Hepatic stellate cell (primary cell): ENCODE measurements at places on chromosomes 12 and 14.
A peak's percentile ranks its signal among the peaks of the same experiment; 100 is the strongest.

GRCh38 chr14:31763041-31763440, 201.8 kb downstream of the NUBPL start:
- DNase-seq = no peak

DNA sequence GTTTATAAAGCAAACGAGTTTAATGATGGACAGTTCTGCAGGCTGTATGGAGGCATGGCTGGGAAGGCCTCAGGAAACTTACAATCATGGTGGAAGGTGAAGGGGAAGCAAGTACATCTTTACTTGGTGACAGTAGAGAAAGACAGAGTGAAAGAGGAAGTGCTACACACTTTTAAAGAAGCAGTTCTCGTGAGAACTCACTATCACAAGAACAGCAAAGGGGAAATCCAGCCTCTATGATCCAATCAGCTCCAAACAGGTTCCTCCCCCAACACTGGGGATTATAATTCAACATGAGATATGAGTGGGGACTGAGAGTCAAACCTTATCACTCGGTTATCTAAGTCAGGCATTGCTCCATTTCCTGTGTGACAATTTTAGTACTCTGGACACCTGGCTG, 189.9 kb upstream of the CNTN1 start:
- DNase-seq = no peak

DNA sequence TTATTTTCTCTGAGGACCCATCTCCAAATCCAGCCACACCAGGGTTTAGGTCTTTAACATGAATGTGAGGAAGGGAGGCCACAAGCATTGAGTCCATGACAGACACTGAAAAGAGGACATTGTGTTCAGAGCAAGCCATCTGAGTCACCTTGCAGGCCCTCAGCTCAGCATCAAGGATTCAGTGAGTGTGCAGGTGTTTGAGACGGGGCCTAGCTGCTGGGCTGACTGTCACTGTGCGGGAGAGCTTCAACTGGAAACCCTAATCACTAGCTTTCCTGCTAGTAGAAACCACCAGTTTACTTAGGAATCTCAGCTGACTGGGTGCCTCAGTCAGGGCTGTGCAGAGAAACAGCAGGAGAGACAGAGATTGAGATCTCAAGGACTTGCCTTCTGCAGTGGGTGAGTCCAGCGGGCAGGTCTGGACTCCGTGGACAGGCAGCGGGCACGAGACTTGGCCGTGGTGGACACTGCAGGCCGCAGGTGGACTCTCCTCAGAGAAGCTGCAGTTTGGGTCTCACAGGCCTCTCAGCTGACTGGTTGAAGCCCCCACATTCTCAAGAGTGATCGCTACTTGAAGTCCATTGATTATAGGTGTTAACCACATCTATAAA, 86.1 kb upstream of the DYNC1H1 start:
- no peak for DNase-seq

DNA sequence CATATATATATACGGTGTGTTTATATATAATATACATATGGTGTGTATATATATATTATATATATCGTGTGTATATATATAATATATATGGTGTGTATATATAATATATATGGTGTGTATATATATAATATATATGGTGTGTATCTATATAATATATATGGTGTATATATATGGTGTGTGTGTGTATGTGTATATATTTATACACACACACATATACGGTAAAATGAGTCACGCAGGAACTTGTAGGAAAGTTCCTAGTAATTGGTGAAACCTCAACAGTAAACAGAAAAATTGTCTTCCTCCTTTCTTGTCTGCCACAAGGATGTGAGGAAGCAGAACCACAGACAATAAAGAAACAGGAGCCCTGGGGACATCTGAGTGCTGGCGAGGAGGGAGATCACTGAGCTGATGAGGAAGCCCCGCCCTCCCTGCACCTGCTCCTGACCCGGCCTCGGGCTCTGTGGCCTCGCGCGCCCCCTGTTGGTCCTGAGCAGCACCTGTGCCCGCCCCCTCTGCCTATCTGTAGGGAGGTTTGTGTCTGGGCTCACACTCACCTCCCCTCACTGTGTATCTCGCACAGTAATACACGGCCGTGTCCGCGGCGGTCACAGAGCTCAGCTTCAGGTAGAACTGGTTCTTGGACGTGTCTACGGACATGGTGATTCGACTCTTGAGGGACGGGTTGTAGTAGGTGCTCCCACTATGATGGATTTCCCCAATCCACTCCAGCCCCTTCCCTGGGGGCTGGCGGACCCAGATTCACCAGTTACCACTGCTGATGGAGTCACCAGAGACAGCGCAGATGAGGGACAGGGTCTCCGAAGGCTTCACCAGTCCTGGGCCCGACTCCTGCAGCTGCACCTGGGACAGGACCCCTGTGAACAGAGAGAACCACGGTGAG, 1079.4 kb downstream of the TMEM121 start:
- no peak for DNase-seq

DNA sequence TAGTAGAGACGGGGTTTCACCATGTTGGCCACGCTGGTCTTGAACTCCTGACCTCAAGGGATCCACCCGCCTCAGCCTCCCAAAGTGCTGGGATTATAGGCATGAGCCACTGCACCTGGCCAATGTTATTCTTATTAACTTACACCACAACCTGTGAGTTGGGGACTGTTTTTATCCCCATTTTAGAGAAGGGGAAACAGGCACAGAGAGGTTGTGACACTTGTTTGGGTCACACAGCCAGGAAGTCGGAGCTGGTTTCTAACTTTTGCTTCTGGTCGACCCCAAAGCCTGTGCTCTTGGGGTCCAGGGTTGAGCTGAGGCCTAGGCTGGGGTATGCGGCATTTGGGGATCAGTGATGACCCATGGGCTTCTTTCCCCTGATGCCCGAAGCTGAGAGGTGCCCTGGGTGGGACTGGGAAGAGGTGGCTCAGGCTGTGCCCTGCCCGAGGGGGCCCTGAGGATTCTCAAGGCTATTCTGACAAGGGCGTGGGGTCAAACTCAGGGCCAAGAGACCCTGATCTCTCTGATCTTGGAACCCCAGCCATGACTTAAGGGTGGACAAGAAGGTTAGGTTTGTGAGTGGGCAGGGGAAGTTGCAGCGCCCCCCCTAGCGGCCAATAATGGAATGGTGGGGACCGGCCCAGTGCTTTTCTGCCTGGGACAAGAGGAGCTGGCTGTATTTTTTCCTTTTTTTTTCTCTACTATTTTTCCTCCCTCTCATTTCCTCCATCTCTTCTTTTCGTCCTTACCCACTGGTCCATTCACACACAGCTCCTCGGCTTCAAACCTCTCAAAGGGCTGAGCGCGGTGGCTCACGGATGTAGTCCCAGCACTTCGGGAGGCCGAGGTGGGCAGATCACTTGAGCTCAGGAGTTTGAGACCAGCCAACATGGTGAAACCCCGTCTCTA, 3.0 kb downstream of the SDSL start:
- DNase-seq = peak; percentile 73

GRCh38 chr14:68841016-68841809, 48.3 kb upstream of the ZFP36L1 start:
- no peak for DNase-seq

GRCh38 chr14:102317564-102318248, 1.8 kb upstream of the ZNF839 start:
- no peak for DNase-seq

DNA sequence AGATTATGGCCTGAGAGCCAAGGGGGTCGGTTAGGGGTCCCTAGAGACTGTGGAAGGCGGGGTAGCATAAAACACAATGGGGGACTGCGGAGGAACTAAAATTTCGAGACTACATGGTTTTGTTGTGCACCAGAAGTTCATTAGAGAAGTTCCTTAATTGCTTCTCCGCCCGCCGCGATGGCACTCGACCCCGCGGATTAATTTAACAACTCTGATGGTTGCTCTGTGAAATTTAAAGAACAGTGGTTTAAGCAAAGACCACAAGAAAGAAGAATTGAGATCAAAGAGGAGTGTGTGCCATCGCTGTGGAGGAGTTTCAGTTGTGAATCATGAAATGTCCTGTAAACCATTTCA, 1.4 kb upstream of the CCDC88C start:
- DNase-seq = peak; percentile 0

DNA sequence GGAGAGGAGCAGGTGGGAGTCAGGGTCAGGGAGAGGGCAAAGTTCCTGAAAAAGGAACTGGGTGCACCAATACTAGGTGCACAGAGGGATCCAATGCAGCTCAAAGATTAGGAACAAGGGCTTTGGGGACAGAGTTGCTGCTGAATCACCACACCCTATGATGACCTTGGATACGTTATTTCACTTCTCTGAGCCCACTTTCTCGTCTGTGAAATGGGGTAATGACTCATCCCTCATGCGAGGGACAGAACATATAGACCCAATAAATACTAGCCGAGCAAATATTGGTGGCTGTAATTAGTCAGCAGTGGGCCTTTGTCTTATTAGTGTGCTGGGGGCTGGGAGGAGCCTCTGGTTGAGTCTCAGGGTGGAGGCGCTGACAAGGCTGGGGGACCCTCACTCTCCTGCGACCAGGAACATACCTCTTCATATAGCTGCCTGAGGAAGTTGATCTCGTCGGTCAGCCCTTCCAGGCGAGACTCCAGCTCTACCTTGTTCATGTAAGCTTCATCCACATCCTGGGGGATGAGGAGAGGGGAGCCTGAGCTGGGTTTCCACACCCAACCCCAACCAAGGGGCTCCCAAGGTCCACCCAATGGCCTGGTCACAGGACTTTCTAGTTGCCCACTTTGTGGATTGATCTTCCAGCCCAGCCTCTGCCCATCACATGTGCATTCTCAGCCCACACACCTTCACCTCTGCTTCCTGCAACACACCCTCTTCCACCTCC, 4.5 kb downstream of the KRT8 start:
- no peak for DNase-seq

DNA sequence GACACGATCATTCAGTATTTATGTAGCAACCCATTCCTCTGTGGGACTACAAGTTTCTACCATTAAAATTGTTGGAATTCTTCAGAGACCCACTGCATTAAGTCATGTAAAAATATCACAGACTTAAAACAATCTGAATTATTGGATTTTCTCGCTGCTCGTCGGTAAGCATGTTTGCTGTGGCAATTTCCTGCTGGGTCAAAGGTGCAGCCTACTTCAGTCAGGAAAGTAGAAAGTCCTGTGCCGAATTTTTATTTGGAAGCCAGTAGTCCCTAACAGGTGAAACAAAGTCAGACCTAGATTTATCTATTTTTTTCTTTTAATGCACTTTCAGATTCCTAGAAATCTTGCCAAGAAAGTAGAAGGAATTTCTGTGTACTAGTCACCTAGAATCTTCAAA, 110.4 kb upstream of the MYL2 start:
- DNase-seq = no peak

DNA sequence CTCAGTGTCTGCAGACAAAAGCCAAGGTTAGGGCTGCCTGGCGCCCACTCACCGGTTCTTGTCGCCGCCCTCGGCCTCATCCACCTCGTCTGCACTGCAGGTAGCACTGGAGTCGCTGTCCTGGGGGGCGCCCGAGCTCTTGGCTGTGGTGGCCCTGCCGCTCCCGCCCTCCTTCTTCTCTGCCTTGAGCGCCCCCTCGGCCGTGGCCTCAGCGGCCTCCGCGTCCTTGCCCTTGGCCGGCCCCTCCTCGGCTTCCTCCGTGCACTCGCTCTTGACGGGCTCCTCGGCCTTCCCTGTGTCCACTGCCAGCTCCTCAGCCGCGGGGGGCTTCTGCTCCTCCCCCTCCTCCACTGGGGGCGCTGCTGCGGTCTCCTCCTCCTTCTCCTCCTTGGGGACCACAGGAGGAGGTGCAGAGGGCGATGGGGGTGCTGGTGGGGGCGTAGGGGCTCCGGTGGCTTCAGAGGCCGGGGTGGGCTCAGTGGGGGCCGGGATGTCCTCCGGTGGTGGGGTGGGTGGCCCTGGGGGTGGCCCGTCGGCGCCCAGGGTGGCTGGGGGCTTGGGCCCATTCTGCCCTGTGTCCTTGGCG, 77.2 kb downstream of the RFLNA start:
- DNase-seq = no peak

- no peak for DNase-seq
Measured at GRCh38 chr14:80781972-80782367, 159.6 kb downstream of the CEP128 start.

DNA sequence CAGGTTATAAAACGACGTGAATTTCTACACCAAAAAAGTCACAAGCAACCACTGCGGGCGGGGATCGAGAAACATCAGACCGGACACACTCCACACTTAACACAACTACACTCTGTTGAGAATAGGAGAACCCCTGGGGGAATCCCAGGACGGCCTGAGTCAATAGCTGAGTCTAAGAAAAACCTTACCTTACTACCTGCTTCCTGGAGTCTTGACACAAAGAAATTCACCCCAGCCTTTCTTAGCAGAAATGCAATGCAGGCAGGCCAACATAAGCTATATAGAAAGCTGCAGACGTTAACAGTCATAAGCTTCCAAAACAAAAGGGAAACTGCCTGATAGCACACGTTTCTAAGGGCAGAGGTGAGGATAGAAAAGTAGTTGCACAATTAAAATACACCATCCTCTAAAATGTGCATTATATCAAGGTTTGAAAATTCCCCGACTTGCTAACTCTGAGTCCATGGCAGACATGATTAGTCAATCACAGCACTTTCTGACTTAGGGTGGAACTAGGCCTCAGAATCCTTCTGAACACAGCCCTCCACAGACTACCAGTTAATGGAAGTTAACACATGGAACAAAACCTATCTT, 68.0 kb downstream of the CCDC88C start:
- no peak for DNase-seq

- DNase-seq = no peak
Measured at GRCh38 chr12:3881281-3881950, 8.2 kb upstream of the PARP11 start.

DNA sequence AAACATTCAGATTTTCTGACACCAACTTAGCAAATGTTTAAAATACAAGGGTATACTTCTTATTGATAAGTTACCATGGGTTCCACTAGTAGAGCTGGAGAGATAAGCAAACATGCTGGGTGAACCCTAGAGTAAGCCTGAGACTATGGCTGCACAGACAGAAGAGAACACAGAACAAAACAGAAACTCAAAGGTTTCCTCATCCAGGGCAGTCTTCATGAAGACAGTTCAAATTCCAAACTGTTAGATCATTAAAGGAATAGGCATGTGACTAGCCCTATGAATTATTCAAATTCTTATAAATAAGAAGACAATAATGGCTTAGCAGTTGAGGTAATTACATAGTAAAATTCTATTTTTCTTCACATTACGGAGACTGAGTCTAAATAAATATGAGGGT, 28.1 kb downstream of the BTBD7 start:
- peak; percentile 22 for DNase-seq

GRCh38 chr14:71138448-71139293, 231.4 kb downstream of the PCNX1 start:
- DNase-seq = peak; percentile 70

DNA sequence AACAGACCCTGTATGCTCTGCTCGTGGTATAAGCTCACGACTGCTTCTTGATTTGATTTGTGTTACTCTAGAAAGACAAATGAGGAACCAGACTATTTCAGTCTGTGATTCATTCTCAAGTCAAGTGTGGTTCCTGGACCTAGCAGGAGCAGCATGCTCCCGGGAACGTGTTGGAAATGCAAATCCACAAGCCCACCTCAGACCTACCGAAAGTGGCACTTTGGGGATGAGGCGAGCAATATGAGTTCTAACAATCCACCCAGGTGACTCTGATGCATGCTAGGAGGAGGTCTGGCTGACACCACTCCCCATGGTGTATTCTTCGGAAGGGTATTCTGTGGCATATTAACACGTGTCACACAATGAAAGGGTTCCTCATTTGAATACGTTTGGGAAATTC, 59.5 kb upstream of the TMX1 start:
- no peak for DNase-seq
